ENCODE measurements at places on chromosomes 2 and 18.

- no peak for DNase-seq
Observed at GRCh38 chr2:196376984-196377877, 205.9 kb upstream of the STK17B start.

- no peak for DNase-seq
Observed at GRCh38 chr2:27904405-27904665, 13.8 kb downstream of the BABAM2 start.

- DNase-seq, result no peak
Observed at GRCh38 chr2:233353769-233354499, at the start of gene DGKD. Gene DGKD (plus strand): TSS chr2:233354494. CDS start chr2:233354519, 25 bp downstream.

- DNase-seq, result no peak
Observed at GRCh38 chr2:162072181-162072702, 1.8 kb downstream of the DPP4 start.

DNA sequence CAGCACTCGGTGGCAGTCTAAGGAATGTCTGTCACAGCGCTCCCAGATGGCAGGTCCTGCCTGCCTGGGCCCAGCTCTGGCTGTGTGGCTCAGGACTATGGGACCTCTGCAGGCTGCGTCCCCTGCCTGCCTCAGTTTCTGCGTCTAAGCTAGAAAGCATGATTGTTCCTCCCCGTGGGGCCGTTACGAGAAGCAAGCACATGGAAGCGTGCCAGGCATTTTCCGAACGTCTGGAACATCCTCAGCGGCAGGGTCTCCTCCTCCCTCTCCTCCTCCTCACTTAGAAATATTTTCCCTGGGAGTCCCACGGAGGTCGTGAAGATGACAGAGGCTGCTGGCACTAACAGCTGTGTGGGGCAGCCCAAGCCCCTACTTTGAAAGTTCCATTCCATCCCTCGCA lies 43.3 kb downstream of the LRRFIP1 start:
- no peak for DNase-seq

DNA sequence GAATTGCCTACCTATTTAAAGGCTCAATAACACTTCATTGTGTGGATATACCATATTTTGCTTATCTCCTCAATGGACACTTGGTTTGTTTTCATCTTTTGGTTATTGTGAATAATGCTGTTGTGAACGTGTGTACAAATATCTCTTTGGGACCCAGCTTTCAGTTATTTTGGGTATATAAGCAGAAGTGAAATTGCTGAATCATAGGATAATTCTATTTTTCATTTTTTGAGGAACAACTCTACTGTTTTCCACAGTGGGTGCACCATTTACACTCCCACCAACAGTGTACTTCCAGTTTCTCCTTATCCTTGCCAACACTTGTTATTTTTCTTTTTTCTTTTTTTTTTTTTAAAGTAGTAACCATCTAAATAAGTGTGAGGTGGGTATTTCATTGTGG lies 29.0 kb downstream of the PTPN4 start:
- no peak for DNase-seq

- DNase-seq, result no peak
Observed at GRCh38 chr2:37705191-37705590, 33.7 kb upstream of the CDC42EP3 start.

GRCh38 chr2:40361478-40361877 lies 90.4 kb downstream of the SLC8A1 start:
- DNase-seq, result no peak

- DNase-seq, result no peak
Observed at GRCh38 chr2:148167241-148167766, 146.4 kb downstream of the MBD5 start.

GRCh38 chr18:23122334-23123229 lies 12.7 kb upstream of the CABLES1 start:
- no peak for DNase-seq

DNA sequence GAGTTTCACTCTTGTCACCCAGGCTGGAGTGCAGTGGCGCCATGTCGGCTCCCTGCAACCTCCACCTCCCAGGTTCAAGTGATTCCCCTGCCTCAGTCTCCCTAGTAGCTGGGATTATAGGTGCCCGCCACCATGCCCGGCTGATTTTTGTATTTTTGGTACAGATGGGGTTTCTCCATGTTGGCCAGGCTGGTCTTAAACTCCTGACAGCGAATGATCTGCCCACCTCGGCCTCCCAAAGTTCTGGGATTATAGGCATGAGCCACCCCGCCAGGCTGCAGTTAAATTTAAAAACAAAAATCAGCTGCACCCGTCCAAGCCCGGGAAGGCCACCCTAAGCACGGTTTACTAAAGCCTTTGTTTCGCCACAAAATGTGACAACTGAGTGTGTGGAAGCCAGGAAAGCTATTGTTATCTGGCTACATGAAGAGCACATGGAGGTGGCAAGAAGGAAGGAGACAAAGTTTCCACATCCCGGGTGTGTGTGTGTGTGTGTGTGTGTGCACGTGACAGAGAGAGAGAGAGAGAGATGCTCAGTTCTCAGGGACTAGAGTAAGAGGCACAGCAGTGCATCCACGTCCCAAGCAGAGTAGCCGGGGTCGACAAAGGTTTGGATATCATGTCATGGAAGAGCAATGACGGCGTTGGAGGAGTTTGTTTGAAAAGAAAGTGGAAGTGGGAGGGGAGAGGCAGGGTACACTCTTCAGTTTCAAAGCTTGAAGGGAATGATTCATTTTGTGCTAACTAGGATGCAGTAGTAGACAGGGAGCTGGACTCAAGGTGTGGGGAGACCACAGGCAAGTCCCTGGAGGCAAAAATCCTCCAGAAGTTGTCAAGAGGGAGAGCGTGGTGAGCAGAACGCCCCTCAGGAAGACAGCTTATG lies 20.1 kb downstream of the INPP5D start:
- DNase-seq, result no peak

GRCh38 chr18:48634491-48634890 lies 95.7 kb downstream of the CTIF start:
- DNase-seq, result no peak

DNA sequence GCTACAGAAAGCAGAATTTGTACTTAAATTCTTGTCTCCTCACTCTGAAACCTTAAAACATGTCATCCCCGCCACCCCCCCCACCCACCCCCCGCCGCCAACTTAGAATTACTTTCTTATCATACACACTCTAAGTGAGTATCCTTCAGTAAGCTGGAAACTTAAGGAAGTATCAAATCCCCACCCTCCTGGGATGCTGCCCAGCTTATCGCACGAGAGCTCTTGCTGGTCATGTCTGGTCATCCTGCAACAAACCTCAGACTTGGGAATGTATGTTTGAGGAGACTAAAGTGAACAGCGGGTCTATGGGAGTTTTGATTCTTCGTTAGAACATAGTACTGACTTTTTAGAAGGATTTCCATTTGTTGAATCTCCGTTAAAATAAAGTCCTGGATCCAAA lies 203.3 kb downstream of the PTGR3 start:
- no peak for DNase-seq

- DNase-seq, result no peak
Observed at GRCh38 chr2:230913406-230914143, 11.5 kb downstream of the GPR55 start.

DNA sequence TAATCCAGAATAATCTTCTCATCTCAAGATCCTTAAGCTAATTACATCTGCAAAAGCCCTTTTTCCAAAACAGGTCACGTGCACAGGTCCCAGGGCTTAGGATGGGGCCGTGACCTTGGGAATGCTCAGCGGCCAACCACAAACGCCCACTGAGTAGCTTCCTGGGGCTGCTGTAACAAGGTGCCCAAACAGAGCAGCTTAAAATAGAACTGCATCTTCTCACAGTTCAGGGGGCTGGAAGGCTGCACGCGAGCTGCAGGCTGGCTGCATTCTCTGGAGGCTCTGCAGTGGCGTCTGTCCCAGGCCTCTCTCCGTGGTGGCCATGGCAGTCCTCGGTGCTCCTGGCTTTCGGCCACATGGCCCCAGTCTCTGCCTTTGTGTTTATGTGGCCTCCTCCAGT lies 31.9 kb downstream of the ADI1 start:
- DNase-seq, result no peak

DNA sequence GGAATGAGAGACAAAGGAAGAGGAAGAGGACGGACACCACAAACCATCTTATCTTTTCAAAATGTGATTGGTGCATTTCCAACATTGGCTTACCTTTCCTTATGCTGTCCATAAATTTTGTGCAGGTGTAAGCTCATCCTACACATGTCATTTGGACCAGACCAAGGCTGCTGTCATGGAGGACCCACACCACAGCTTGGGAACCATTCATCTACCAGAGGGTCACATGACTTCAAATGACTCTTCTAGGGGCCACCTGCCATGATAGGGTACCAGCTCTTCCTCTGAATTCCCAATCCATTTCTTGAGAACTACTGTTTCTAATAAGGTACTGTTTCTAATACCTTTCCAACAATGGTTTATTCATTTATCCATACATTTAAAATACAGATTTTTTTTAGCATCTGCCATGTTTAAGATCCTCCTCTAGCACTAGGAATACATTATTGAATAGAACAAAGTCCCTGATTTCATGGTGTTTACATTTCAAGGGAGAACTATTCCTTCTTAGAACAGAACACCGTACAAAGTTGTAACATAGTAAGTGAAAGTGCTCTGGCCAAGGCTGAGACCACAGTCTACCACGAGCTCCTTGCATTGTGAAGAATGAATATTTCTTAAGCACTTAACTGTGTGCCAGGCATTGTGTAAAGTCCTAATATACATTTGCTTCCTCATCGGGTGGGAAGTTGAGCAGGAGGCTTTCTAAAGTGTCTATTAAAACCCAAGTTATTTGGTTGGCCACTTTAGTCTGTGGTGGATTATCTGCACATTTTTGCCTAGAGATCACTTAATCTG lies 246.1 kb upstream of the FN1 start:
- DNase-seq, result no peak

- DNase-seq, result no peak
Observed at GRCh38 chr2:42823744-42824453, 31.5 kb upstream of the HAAO start.

DNA sequence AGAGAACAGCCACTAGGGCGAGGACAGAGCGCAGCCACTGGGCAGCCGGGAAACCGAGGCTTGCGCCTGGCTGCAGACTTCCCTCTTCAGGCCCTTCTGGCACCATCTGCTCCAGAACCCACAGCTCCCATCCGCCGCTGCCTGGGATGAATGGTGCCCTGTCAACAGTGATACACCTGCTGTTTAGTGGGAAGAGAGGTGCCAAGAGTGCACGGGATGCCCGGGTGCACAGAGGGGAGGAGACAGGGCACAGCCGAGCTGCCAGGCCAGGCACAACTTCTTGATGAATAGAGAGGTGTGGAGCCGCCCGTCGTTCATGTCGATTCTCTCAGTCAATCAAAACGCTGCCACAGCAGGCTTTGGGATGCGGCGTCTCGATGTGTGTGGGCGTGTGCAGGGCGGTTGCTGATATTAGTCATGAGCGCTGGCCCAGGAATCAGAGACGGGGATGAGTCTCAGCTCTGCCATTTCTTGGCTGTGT lies 39.5 kb downstream of the RRM2 start:
- no peak for DNase-seq

DNA sequence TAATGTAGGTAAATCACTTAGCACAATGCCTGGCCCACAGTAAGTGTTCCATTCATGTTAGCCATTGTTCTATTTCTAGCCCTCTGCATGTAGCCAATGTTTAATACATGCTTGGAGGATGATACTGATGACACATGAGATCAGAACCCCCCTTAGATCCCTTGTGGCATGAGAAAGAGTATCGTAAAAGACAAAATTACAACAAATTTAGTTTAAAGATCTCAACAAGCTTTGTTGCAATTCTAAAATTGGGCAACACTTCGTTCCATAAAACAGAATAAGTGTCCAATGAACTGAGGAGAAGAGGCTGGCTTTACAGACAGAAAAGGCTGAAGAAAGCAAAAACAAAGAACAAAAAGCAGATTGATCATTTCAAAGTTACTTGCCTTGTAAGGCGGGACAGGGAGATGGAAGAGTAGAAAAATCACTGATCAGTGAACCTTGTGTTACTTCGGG lies 148.7 kb upstream of the SLC1A4 start:
- DNase-seq, result no peak

DNA sequence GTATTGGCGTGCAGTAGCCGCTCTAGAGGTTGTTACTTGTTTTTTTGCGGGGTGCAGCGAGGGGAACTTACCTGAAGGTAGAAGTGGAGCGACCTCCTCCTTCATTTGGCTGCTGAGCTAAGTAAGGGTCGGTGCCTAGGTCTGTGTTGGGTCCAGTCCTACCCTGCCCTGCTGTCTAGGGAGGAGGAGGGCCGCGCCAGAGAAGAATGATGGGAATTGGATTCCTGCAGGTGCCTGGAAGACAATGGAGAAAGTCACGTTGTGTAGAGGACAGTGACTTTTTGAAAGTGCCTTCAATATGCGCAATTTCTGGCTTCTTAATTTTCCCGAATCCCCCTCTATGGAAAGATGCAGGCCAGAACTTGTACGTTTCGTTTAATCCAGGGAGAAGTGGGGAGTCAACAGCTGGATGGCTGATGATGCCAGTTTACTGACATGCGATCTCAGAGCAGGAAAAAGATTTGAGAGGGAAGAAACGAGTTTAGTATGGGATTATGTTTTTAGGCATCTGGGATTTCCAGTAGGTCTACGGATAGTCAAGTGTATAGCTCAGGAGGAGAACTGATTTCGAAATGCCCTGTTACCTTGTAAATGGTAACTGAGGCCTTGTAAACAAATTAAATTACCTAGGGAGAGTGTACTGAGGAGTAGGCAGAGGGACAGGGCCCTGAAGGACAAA lies 653 bp downstream of the MRPS9 start:
- DNase-seq, result no peak

GRCh38 chr2:121343191-121343590 lies 58.2 kb upstream of the TFCP2L1 start:
- no peak for DNase-seq

DNA sequence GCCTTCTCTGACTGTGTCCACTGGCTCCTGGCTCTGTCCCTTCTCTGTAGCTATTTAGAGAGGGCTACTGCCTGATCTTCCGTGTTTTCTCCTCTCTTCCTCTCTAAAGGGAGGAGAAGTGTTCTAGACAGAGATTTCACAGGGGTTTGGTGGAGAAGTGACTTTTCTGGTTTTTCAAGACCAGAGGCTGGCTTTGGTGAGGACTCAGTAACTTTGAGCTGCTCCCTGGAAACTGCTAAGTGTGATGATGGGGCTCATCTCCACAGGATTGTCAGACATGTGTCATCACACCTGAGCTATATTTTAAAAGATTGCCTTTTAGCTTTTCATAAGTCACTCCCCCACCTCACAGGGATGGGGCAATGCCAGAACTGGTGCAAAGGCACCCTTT lies 6.2 kb downstream of the MAL start:
- DNase-seq, result no peak

DNA sequence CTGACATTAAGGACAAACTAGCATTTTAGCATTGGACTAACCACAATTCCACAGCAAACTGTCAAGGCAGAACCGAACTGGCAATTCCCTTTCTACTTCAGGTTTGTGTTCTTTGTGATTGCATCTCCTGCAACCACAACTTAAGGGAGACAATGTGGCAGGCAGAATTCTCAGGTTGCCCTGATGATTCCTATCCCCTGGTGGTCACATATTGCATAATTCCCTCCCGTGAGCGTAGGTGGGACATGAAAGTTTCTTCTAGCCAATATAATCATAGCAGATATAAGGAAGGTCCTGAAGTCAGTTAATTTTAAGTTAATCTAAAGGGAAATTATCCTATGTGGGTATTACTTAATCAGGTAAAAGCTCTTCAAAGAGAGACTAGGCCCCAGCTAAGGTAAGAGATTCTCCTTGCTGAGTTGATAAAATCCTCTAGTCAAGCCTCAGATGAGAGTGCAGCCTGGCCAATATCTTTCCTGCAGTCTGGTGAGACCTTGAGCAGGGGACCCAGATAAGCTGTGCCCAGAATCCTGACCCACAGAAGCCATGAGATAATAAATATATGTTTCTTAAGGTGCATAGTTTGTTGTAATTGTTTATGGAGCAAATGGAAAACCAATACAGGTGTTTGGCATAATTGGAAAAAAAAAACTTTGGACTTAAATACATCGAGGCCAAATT lies 45.9 kb upstream of the TNP1 start:
- DNase-seq, result no peak

- no peak for DNase-seq
Observed at GRCh38 chr18:34514238-34514637, 195.9 kb upstream of the DTNA start.

Measured in cerebellar nuclear complex (tissue), 1 donor.